ENCODE measurements at places on chromosomes 5 and 9.

DNA sequence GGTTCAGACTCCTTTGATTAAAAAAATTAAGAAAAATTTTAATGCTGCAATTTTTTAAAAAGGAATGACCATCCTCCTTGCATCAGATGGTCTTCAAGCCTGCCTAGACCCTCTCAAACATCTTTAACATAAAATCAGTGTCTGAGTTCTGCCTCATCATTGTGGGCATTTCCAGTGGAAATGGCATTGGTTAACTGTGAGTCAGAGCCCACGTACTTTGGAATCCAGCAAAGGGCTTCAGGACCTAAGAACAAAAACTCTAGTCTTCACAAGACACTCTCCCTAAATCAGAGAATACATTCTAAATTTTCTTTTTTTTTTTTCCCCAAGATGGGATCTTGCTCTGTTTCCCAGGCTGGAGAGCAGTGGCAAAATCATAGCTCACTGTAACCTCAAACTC lies 9.4 kb upstream of the C5orf15 start:
- DNase-seq: no peak

DNA sequence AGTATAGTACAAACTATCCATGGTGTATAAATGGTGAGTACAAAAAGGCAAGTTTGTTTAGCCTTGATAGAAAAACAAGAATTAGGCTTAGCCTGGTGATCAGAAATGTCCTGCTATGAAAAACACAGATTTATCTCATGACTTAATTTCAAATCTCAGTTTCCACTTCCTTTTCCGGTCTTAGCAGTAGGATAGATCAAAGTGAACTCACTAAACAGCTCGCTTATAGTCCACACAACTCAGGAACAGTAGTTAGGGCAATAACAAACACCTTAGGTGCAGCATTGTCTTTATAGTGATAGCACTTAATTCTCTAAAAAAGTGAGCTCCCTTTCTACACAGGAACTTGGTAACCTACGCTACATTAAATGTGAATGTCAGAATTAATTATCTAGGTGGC lies 11.4 kb downstream of the GOLGA1 start:
- no peak for DNase-seq

- no peak for DNase-seq
Observed at GRCh38 chr9:73165911-73166310, 14.2 kb downstream of the ANXA1 start.

DNA sequence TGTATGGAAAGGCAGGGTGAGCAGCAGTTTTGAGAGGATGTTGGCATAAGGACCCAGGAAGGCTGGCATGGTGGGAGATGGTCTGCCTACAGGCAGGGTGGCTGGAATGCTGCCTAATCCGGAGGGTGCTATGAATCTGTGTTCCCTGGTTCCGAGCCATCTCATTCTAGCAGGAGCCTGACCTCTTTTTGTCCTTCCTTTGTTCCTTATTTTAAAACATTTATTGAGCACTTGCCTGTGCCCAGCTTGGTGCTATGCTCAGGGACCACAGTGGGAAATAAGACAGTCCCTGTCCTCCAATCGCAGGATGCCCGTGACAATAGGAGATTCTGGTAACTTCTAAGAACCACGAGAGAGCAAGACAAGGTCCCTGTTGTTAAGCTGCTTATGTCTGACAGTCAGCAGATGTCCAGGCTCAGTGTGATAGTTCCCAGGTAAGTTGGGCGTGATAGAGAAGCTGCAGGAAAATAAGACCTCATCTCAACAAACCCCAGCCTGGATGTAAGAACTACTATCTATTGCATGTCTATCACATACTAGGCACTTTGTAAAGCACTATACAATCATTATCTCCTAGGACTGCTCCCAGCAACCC lies 9.1 kb upstream of the ZBTB34 start:
- no peak for DNase-seq

- DNase-seq: no peak
Observed at GRCh38 chr5:60701321-60701968, 1.5 kb upstream of the DEPDC1B start.

DNA sequence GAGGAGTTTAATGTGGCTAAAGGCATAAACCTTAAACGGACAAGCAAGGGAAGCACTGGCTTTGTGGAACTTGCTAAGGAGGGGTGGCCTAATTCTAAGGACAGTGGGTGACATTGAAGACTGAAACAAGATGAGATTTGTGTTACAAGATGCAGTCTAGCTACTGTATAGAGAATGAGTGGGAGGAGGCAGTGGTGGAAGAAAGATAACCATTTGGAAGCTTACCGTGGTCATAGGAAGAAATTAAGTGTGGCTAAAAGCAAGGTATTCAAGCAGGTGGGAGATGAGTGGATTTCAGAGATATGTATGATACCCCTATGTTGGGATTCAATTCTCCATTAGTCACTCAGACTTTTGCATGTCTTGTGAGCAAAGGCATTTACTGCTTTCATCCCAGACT lies 4.6 kb downstream of the PAM start:
- DNase-seq: no peak

- DNase-seq: no peak
Observed at GRCh38 chr5:1910081-1910760, 27.5 kb upstream of the IRX4 start.

DNA sequence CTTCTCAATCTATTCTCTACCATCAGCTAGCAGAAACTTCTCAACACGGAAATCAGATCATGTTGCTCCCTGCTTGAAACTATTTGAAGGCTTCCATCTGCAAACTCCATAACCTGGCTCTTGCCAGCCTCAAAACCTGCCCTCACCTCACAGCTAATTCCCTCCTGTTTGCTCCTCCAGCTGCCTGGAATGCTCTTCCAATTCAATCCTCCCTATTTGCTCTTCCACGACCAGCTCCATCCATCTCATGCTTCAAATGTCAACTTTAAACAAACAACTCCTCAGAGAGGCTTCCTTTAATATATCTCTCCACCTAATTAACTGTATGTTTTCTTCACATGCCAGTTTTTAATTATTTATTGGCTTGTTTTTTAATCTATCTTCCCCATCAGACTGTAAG lies 1.5 kb downstream of the PLAA start:
- DNase-seq: no peak

GRCh38 chr9:34570376-34570775 lies 19.1 kb downstream of the CNTFR start:
- no peak for DNase-seq

- DNase-seq: no peak
Observed at GRCh38 chr5:123157791-123158581, 68.9 kb downstream of the PRDM6 start.

- DNase-seq: no peak
Observed at GRCh38 chr5:151234476-151235238, 10.8 kb upstream of the CCDC69 start.

DNA sequence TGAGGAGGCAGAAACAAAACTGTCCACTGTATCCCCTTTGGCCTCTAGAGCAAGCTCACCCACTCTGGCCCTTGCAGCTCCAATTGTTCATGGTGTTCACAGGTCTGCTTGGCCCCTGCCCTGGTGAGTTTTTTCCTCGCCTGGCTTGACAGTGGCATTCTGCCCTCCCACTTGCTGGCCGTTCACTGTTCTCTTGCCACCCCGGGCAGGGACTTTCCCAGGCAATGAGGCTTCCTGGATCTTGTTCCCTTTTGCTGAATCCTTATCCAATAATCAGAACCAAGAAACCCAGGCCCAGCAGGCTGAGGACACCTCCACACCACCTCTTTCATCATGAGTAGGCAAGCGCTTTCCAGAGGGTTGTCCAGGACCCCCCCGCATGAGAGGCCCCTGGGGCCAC lies 31.2 kb downstream of the ZNF618 start:
- DNase-seq: no peak

- DNase-seq: no peak
Observed at GRCh38 chr9:136886610-136887597, 588 bp downstream of the TRAF2 start.

- no peak for DNase-seq
Observed at GRCh38 chr9:133730994-133731715, 7.0 kb downstream of the SARDH start.

DNA sequence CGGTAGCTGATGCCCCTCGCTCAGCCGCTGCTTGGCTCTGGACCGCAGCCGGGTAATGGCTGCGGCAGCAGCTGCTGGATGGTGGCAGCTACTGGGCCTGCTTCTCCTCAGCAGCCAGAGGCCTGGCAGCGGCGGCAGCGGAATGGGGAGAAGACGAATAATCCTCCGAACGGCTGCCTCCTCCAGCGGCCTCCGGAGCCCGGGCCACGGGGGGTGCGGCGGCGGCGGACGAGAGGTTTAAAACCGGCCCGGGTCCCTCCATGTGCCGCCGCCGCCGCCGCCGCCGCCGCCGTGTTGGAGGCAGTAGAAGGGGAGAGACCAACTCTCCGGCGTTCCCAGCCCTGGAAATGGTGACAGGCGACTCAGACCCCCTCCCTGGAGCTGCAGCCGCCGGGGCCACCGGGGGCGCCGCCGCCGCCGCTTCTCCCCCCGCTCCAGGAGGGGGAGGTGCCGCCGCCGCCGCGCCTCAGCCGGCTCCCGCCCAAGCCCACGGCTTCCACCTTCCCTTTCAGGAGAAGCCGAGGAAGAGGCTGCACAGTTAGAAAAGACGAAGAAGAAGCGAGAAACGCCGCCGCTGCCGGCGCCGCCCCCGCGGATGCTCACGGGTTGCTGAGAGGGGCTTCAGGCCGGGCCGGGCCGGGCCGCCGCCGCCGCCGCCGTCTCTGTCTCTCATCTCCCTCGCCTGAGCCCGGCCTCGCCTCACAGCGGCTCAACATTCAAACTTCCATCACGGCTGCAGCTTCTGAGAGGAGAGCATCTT lies 118.4 kb upstream of the PRSS3 start:
- peak; percentile 74 for DNase-seq

DNA sequence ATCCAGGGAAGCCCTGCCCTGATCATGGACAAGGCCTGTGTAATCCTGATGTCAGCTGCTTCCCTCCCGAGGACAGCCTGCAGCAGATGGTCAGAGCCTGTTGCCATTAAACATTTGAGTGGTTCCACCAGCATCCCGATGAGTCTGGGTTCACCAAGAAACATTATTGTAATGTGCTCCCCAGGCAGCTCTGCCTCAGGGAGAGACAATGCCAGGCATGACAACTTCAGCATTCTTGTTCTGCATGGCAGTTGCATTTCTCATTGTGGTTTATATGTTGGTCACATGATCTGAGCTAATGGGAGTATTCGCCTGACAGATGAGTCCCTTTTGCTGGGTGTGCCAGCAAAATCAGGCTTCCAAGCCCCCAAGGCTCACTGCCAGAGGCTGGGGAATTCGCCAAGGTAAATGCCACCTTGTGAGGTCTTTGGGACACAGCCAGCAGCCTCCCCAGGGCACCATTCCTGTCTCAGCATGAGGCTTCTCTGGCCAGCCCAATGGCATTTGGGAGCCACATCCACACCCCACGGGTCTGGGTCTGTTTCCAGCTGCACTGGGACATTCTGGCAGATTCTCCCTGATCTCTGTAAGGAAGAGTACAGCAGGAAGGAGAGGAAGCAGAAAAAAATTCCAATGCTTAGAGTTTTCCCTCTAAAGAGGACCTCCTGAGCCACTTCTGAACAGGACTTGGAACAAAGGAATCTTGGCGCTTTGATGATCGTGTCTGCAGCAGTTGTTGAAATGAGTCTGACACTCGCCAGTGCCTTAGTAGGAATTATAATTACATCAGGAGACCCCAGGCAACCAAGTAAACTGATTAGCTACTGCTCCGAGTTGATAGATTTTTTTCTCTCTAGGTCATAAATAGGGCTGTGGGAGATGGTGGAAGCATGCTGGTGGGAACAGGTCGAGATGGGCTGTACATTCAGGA lies 18.7 kb downstream of the KCNIP1 start:
- DNase-seq: no peak

GRCh38 chr5:171745602-171746001 lies 40.0 kb upstream of the SMIM23 start:
- no peak for DNase-seq

- DNase-seq: no peak
Observed at GRCh38 chr9:7298123-7298522, 501.5 kb downstream of the DMAC1 start.

GRCh38 chr5:150781706-150782614 lies 3.4 kb downstream of the SMIM3 start:
- DNase-seq: no peak

- no peak for DNase-seq
Observed at GRCh38 chr5:65395526-65396155, 86.1 kb downstream of the ADAMTS6 start.

- DNase-seq: no peak
Observed at GRCh38 chr5:72372331-72372730, 52.2 kb downstream of the PTCD2 start.

DNA sequence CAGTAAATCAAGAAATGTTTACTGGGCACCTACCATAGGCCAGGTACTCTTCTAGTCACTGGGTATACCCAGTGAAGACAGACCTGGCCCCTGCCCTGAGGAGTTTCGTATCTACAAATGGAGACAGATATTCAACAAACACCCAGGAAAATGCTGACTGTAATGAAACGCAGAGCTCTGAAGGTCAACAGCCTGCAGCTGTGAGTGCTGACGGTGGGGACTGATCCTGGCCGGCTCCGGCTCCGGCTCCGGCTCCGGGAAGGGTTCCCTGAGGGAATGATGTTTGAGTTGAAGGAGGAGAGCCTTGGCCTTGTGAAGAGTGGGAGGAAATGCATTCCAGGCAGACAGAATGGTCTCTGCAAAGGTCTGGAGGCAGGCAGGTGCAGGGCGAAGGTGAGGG lies 23.1 kb downstream of the FGFR4 start:
- DNase-seq: no peak

DNA sequence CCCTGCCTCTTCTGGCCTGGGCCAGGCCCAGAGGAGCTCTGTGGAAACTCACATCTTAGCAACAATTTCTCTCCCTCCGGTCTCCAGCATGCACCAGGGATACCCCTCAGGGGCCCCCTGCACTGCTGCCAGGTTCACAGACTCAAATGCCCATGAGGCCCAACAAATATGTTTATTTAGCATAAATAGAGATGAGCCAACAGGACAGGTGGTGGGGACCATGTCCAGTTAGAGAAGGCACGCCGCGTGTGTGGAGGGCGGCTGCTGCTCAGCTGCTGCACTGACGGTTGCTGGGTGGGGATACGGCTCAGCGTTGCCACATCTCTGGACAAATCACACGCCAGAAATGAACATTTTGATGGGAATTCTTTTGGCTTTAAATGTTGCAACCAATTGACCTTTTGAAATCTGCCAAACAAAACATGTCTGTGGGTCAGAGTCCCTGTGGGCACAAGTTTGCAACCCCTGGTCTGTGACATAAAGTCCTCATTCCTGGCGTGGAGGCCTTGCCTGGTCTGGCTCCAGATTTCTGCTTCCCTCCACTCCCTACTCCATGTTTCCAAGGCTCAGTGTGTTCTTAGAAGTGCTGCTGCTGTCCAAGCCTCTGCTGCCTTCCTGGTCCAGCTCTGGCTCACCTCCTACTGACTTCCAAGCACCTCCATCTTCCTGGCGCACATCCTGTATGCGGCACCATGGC lies 88.9 kb downstream of the AMBP start:
- DNase-seq: no peak

DNA sequence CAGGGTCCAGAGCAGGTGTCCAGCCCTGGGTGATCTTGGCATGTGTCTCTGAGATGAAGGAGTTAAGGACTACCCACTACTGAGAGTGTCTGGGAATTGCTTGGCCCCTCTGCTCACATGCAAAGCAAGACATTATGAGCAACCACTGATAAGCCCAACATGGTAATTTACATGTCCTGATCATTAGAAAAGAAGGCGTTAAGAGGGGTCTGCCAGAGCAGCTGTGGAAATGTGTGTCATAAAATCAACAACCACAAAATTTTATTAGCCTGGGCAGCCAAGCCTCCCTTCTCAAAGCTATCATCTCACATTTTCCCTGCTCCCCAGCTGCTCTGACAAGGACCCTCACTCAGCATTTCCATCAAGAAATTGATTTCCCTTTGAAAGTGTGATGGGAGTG lies 351.0 kb downstream of the SPOCK1 start:
- DNase-seq: no peak
